H4 (cell line): ENCODE measurements at places on chromosomes 6 and 20. TPM values are rescaled to one million over a fixed set of nuclear protein-coding genes. Genes with fewer than 3 reads are reported as not detected.

DNA sequence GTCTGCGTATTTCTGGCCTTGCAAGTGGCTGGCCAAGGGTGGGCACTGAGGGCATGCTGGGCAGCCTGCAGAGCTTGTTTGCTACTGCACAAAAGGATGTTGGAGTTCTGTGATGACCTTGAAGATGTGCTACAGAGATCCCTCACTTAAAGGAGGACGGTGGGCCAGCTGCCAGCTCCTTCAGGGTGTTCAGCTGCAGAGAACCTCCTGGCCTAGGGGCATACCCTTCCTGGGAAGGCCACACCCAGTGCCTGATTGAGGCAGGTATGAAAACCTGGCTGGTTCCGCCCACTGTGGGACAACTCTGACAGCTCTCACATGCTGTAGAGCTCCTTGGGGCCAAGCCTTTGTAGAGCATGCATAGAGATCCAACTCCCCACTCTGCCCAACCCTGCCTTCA lies 3.0 kb upstream of the KCNK17 start:
- no peak for DNase-seq

GRCh38 chr20:25071734-25072133 lies 10.2 kb downstream of the VSX1 start:
- no peak for DNase-seq

- peak; percentile 28 for DNase-seq
These were observed 57.6 kb upstream of the HMGCLL1 start for GRCh38 chr6:55636406-55637102.

GRCh38 chr20:5222919-5223634 lies 93.7 kb downstream of the PROKR2 start:
- DNase-seq, result peak; percentile 61

PTPRK gene
- 20.7 and 24.4 TPM in 2 replicates for total RNA-seq

SPDEF gene
- 0.29 TPM in 1 of 2 replicates, not detected in the other for total RNA-seq

FNDC1 gene
- 0.04 and 0.31 TPM in 2 replicates for total RNA-seq

C6orf163 gene
- 0.12 TPM in 1 of 2 replicates, not detected in the other for total RNA-seq
